Hematopoietic multipotent progenitor cell (in vitro differentiated cells): ENCODE measurements at places on chromosomes 5 and 9.

DNA sequence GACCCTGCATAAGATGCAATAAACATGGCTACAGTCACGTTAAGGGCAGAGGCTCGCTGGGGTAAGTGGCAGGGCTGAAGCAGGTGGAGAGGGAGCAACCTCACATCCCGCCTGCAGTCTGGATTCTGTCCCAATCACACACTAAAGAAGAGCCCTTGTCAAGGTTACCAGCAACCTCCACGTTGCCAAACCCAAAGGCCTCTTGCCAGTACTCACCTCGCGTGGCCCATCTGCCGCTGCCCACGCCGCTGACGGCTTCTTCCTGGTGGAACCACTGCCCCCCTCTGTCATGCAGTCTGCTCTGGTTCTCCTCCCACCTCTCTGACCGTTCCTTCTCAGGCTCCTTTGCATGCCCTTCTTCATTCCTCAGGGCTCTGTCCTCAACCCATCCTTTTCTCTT is 8.8 kb downstream of the AQP7 start:
- no peak for DNase-seq

DNA sequence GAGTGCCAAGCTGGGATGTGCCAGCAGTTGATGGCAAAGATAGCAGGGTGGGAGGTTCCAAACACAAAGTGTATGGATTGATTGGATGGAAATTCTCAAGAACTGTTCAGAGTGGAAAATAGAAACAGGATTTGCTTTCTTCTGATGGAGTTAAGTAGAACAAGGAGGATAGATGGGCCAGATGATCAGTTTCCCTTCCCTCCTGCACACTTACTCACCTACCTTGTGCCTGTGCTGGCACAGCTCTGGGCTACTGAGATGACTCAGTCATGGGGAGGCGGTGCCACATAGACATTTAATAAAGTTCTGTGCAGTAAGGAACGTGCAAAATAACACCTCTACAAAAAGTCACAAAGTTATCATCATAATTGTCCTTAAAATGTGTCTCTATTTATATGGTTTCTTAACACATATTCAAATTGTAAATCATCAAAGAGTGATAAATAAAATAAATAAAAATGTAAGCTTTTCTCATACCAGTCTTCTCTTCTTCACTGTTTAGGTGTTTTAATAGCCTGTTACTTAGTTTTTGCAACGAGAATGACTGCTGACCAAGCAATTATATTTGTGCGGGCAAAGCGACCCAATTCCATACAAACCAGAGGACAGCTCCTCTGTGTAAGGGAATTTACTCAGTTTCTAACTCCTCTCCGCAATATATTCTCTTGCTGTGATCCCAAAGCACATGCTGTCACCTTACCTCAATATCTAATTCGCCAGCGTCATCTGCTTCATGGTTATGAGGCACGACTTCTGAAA is 12.7 kb downstream of the PTPDC1 start:
- DNase-seq = no peak

DNA sequence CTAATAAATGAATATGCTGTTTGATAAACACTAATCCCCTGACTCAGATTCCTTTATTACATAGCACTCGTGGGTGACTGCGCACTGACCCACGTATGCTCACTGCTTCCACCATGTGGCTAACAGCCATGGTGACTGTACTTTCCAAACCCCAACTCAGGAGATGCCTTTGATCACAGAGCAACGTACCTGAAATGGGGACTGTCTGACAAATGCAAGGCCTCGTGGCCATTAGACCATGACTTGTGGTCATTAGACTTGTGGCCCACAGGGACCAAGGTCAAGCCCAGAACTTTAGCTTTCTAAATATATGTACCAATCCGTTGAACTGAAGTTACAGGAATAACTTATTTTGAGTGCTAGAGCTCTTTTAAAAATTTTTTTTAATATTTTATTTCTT is 46.6 kb downstream of the CYFIP2 start:
- DNase-seq = peak; percentile 36

- no peak for DNase-seq
These were observed 895.9 kb downstream of the TLE4 start for GRCh38 chr9:80467632-80468031.

DNA sequence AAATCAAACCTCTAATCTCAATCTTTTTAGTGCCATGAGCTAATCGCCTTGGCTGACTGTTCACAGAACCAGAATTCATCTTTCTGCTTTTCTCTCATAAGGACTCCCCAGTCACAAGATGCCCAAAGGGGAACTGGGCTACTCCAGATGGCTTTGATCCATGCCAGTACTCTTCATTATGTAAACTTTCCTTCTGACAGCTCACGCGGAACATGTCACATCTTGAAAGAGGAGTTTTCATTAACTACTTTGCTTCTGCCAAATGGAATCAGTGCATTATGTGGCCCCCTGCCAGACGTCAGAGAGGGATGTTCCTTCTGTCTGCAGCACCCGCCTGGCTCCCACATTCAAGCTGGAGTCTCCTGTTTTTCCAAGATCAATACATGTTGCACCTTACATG is 142.1 kb upstream of the NMUR2 start:
- DNase-seq = no peak

DNA sequence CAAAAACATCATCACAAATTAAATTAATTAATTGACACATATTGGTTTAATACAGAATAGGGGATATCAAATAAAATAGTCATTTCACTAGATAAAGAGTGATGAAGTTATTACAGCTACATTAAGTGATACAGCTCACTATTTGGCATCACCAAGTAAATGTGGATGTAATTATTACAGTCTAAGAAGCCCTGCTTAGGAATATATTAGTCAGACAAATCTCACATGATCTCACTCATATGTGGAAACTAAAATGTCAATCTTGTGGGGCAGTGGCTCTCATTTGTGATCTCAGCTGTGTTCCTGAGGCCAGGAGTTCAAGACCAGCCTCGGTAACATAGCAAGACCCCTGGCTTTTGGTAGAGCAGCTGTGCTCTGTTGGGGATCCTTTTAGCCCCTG is 233.4 kb upstream of the RGMB start:
- no peak for DNase-seq

- DNase-seq = no peak
These were observed 85.7 kb downstream of the PTPDC1 start for GRCh38 chr9:94169968-94170367.

GRCh38 chr5:139668064-139668880 is 20.1 kb downstream of the CXXC5 start:
- DNase-seq = peak; percentile 69

- peak; percentile 22 for DNase-seq
These were observed 729 bp upstream of the TMEM38B start for GRCh38 chr9:105693435-105694189.

DNA sequence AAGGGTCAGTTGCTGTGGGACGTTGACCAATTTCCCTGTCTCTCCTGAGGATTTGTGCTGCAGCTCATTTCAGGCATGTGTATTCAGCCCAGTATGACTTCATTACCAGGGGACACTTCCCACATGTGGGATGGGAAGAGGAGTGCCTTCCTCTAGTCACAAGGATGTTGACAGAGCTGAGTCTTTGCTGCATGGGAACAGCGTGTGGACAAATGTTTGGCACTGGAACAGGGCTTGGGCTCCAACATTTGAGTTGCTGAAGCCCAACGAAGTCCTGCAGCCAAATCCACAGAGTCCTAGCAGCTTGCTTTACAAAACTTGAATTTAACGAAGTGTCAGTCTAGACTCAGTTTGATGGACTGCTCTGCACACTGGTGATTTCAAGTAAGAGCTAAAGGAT is 283.2 kb downstream of the SH3GL2 start:
- DNase-seq = no peak

DNA sequence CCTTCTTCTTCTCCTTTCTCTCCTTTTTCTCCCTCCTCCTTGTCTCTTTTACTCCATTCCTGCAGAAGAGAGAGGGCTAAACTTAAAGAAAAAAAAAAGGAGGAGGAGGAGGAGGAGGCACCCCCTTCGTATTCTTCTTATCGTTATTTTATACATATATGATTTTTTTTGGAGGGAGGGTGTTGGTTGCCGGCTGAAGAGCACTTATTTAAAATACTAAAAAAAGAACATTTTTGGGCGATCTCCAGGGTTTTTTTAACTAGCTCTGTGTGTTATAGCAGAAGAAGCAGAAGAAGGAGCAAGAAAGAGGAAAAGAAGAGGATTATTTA is 381 bp downstream of the NR2F1 start:
- DNase-seq = no peak

DNA sequence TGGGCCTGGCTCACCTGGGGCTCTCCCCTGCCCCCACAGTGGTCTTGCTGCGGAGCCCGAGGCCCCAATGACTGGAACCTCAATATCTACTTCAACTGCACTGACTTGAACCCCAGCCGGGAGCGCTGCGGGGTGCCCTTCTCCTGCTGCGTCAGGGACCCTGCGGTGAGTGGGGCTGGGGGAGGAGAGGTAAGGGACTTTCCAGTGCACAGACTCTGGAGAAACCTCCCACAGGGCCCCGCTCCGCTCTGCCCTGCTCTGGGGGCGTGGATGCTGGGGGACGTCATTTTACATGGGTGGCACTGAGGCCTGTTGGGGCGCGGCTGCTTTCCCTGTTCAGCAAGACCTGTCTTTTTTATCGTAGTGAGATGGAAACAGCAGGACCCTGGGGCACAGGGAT is 7.6 kb downstream of the TSPAN17 start:
- DNase-seq = no peak

DNA sequence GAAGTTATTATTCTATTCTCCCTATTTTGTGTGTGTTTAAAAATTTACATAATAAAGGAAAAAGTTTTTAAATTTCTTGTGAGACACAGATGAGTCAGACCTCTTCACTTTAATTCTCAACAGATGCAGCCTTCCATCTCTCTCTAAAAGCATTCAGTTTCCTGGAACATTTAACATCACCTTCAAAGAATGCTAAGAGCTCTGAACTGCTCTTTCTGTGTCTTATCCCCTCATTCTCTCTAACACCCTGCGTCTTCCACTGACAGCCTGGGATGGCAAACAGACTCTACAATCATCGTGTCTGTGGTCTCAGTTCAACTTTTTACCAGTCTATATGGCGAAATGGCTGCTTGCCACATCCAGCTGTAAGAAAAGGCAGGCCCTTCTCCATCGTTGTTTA is 173.0 kb downstream of the HINT1 start:
- no peak for DNase-seq

GRCh38 chr5:76084496-76085242 is 1.5 kb downstream of the SV2C start:
- DNase-seq = no peak

GRCh38 chr9:134840511-134840910 is 40.1 kb upstream of the FCN2 start:
- no peak for DNase-seq
